ENCODE measurements at places on chromosomes 4 and X.
A peak's percentile ranks its signal among the peaks of the same experiment; 100 is the strongest.

GRCh38 chr4:2045518-2045951, 13.6 kb upstream of the NAT8L start:
- DNase-seq, result no peak

GRCh38 chr4:76012388-76012801, 5.1 kb upstream of the CXCL9 start:
- DNase-seq, result no peak

GRCh38 chrX:153190381-153190780, 11.3 kb downstream of the MAGEA1 start:
- no peak for DNase-seq

DNA sequence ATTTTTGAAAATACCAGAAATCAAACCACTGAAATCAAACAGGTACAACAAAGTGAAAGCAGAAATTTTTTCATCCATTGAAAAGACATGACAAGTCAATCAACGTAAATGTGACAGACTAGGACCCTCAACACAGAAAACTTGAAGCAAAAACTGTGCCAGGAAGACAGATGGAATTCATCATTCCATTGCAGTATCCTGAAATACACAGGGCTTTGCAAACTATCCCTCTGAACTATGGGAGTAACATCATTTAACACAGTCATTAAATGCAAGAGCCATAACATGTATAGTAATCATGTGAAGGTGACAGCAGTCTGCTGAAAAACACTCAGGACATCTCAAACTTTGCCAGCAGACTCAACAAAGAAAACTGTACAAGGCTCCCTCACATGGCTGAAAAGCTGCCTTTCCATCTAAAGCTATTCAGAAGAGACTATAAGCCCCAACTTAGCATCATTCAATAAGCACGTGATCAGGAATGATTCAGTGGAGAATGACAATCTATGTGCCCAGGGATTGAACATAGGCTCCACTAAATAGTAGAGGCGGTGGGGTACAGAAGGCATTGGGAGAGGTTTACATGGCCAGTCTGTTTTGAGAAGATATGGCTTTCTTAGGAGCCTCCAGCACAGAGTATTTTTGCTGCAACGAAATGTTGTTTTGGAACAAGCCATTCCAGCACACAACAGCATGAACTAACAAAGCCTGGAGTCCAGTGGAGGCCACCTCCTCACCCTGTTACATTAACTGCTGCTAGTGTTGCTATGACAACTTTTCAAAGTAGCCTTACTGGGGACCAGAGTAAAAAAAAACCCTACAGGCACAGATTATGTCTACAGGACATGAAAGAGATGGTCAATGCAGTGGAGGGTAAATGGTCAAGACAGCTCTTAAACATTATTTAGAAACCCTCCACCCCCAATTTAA, 274.5 kb upstream of the NOCT start:
- no peak for DNase-seq

GRCh38 chr4:183807420-183808096, 97.5 kb upstream of the STOX2 start:
- no peak for DNase-seq

GRCh38 chrX:153697924-153698865, 10.5 kb downstream of the SLC6A8 start:
- DNase-seq, result no peak

GRCh38 chr4:17232566-17233253, 279.2 kb downstream of the QDPR start:
- DNase-seq, result peak; percentile 38

GRCh38 chrX:150542846-150543229, 25.6 kb upstream of the MTM1 start:
- no peak for DNase-seq

GRCh38 chr4:22997358-22998224, 304.9 kb downstream of the GBA3 start:
- DNase-seq, result no peak

DNA sequence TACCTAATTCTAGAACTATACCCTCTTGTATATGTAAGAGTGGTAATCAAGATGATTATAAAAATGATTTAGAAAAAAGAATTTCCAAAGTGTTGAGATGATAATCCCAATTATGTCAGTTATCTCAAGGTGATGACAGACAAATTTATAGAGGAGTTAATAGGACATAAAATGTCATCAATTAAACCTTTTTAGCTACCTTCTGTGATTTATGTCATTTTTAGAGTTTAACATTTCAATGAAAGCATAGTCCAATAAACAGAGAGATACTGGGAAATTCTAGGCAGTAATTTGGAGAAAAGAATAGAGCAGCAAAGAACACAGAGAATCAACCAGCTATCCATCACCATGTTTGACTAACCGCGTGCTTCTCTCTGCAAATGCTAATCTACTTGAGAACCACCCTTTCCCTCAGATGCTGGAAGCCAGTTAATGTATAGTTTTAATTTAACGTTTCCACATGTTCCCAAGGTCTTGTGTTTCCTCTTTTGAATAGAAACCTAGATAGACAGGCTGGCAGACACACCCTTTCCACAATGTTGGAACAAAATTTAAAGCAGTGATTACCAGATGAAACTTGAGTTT, 433.1 kb upstream of the FAM241A start:
- no peak for DNase-seq

DNA sequence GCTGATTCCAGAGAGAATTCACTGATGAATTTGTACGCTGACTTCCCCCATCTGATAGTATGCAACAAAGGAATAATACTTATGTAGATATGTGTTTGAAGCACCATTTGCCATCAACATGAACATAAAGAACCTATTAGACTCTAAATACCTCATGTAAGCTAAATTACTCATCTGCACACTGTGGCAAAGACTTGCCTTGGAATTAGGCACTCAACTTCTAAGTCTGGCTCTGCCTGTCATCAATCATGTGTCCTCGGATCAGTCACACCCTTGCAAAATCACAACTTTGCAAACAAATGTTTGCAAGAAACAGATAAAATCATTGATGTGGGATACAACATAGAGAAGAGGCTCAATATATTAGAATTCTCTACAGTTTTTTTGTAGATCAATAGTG, 169.9 kb upstream of the LDB2 start:
- DNase-seq, result no peak

- DNase-seq, result no peak
These were observed 10.8 kb upstream of the HHIP start for GRCh38 chr4:144634978-144635747.

DNA sequence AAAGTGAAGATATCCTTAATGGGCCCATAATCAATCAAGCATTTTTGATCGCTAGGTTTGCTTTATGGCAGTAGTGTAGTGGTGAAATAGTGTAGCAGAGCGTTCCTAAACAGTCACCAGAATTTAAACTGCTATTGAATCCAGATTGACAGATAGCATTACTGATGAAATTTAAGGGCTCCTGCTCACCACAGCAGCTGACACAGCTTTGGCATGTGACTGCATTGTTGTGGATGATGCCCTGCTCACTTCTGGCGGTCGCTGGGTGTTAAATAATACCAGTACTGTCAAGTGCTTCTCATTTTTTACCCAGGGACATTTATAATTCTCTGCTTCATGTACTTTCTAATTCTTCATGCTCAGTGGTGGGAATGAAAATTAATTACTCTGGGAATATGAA, 102.0 kb upstream of the ARHGAP24 start:
- peak; percentile 28 for DNase-seq

DNA sequence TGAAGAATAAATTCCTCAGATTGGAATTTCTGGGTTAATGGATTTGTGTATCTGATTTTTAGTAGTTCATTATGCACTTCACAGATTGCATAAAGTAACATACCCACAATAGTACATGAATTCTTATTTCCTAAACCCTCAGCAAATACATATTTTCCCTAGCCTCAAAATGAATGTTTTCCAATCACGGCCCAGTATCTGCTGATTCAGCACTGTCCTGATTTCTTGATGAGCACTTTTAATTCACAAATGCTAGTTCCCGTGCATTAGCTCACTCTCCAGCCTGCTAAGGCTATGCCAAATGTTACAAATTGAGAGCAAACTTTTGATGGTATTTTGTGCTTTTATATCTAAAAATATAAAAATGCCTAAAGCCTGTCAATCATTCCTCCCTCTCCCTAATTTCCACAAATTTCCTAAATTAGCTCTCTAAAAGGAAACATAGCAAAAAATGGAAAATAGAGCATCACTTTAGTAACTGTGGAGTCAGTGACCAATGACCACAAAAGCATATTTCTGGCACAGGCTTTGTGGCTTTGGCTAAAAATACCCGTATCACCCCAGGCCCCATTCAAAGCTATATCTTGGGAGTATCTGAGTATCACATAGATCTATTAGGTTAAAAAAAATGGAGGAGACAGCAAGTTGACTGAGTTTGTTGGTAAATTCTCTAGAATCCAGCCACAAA, 75.5 kb downstream of the NAF1 start:
- DNase-seq, result no peak

DNA sequence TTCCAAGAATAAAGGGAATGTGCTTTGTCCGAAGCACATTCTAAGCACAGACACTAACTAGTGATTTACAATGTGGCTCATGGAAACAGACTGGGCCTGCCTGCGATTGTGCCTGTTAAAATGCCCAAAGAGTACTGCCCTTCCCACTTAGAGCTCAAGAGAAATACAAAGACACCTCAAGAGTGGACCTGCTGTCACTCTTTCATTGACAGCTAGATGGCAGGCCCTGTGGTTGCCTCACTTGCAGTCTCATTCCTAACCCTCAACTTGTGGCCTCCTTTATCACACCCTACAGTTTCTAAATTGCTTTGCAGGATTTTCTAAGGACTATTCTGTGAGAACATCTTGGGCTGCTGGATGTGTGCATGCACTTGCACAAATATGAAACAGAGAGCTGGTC, 331.0 kb upstream of the EMCN start:
- no peak for DNase-seq

- no peak for DNase-seq
These were observed 618.0 kb downstream of the CCSER1 start for GRCh38 chr4:90745176-90745575.

DNA sequence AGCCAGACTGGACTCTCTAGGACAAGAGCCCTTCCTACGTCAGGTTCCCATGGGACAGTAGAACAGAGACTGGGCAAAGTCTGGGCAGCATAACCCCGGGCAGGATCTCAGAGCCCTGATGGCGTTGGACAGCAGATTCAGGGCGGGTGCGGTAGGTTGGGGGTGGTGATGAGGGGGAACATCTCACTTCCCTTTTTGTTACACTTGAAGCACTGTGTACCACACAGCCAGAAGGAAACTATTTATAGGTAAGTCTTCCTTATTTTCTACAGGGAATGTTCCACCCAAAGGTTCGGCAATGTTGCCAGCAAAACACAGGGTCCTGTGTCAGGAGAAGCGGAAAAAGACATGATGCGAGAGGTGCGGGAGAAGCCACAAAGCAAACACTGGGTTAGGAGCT, 54.3 kb downstream of the TSC22D3 start:
- no peak for DNase-seq

GRCh38 chrX:133640161-133641015, 225.1 kb upstream of the GPC4 start:
- peak; percentile 64 for DNase-seq

DNA sequence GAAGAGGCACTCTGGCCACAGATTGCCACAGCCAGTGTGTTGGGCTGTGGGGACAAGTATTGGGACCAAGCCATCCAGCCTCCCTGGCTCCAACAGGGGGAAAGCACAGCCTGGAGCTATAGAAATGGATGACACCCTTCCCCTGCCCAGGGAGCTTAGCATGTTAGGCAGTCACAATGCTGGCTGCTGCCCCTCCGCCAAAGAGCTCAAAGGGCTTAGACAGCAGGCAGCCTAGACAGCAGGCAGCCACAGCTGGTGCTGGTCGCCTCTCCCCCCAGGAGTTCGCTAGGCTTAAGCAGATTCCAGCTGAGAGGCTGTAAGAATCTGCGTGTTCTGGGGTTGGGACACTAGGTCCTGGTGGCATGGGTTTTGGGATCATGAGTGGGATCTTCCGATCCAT, 94.5 kb upstream of the MXRA5 start:
- DNase-seq, result no peak

DNA sequence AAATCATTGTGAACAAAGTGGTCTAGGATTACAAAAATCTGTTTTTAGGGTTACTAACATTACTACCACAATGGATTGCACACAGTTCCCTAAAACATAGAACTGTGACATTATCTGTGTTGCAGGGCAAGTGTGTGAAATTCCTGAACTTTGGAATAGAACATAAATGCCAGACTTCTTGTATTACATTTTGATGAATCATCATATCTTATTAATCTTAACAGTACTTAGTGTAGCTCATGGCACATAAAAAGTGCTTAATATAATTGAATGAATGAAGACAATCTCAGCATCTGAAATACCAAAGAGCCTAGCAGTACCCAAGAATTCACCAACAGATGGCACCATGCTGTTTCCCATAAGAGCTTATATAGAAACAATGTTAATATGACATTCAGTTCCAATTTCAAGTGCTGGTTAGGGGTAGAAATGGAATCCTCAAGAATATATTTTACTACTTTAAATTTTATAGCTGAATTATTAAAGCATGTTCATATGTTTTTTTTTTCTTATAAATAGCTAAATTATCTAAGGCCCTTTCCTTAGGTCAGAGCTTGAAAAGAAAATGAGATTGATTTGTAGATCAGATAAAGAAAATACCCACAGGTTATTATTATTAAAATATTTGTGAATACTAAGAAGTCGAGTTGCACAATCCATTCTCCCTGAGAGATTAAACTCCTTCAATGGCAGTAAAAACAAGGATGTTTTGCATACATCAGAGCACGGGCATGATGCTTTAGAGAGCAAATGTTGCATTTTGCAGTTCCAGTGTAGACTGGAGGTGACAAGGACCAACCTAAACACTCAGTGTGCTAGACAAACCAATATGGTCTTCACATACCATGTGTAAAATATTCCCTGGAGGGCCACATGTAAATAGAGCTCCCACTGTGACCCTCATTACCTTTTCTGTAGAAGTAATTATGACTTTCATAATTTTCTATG, 25.7 kb upstream of the SHISA3 start:
- peak; percentile 77 for DNase-seq

DNA sequence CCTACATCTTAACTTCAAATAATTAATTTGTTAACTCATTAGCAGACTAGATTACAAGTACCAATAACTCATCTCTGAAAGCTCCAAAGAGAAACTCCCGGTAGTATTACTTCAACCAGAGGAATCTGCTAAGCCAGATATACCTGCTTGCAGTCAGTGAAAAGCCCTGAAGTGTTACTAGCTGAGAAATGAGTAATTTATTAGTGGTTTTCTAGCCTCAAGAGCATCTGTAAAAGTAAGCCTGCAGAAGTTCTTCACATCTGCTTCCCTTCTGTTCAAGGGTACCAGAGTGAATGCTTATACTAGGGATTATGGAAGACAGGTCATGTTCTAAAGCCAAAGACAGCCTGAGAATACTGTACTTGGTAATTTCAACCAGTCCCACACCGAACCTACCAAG, 34.7 kb downstream of the IRS4 start:
- no peak for DNase-seq

All from eye (tissue), 1 donor.